ENCODE measurements at places on chromosomes 4 and X.

- no peak for ATAC-seq
These were observed 4.8 kb upstream of the KIAA0232 start for GRCh38 chr4:6777636-6778281.

GRCh38 chrX:131366407-131366806 lies 77.3 kb upstream of the IGSF1 start:
- ATAC-seq, result no peak

- no peak for ATAC-seq
These were observed 76.9 kb upstream of the FAM9B start for GRCh38 chrX:9110808-9111207.

GRCh38 chrX:107384397-107385105 lies 64.9 kb upstream of the FRMPD3 start:
- ATAC-seq, result no peak

DNA sequence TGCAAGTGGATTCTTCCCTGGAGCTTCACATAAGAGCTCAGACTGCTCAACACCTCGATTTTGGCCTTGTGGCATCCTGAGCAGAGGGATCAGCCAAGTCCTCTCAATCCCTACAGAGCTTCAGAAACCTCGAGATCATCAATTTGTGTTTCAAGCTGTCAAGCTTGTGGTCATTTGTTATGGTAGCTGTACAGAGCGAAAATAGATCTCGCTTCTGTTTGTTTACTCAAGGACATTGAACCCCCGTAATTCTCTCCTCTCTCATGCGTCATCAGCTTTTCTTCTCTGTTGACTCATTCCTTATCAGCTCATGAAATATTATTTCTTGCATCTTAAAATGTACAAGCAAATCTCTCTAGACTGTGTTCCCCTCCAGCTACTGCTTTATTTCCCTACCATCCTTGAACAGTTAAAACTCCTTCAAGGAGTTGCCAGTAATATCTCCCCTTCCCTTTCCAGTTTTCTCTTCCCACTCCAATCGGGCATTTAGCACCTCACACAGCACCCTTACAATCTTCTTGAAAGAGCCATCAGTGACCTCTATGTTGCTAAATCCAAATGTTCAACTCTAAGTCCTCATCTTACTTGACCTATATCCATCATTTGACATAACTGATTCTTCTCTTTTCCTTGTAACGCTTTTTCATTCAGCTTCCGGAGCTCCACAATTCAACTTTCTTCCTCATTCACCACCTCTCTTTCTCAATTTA lies 106.2 kb upstream of the FAT1 start:
- no peak for ATAC-seq

GRCh38 chr4:135225551-135225950 lies 1024.0 kb upstream of the PABPC4L start:
- no peak for ATAC-seq

GRCh38 chr4:89308161-89308500 lies 531 bp upstream of the GPRIN3 start:
- ATAC-seq, result no peak

GRCh38 chr4:6087669-6088341 lies 69.6 kb upstream of the C4orf50 start:
- ATAC-seq, result no peak

- no peak for ATAC-seq
These were observed 189.4 kb downstream of the FBXW7 start for GRCh38 chr4:152346526-152346925.

DNA sequence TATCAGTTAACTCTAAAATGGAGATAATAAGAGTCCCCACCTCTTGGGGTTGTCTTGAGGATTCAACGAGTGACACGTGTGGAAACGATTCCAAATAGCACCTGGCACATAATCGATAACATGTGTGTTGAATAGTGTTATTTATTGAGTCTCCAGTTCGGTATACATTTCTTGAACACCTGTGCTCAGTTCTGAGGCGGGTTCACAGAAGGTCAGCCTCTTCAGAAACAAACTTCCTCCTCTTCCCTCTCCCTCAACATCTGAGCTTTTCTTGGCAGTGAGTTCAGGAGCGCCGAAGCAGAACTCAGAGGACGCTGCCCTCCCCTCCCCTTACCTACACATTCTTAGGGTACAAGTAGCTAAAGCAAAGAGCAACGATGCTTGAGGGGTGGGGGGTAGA lies 934 bp downstream of the PDHA1 start:
- no peak for ATAC-seq

DNA sequence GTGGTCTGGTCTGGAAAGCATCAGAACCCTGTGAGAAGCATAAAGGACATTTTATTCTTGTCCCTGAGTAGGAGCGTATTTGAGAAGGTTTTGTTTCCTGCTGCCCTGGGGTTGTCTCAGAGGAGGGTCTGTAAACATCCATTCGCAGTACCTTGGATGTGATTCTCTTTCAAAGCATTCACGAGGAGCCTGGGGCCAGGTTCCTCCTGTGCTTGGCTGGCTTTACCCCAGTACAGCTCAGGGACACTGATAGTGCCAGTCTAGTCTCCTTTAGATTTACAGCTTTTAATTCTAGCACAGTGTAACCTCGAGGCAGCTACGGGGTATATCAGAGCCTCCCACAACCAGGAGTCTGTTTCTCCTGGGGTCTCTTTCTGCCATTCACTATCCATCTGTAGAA lies 2.7 kb downstream of the CLRN2 start:
- no peak for ATAC-seq

- ATAC-seq, result no peak
These were observed 6.6 kb downstream of the HCCS start for GRCh38 chrX:11117745-11118144.

DNA sequence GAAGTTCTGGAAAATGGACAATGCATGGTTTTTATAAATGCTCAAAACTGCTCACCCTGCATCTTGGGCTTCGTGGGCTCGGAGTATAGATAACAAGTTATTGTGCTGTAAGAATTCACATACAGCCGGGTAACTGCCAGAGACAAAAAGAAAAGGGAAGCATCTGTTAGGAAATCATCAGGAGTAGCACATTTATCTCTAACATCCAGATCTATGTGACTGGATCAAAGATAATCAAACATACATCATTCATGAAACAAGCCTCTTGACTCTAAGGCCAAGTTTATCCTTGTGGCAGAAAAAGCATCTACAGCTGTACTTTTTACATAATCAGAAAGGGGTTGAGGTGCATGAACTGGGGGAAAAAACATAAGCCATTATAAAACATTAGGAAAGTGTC lies 264.2 kb downstream of the PPP3CA start:
- ATAC-seq, result no peak

All from activated CD4-positive, CD25-positive, alpha-beta regulatory T cell treated with anti-CD3 and anti-CD28 coated beads, Interleukin-2, amount 50 U/mL, for 24 hours (primary cell).